Left lung (tissue), 14 donors: ENCODE measurements at places on chromosomes 5 and 9. TPM values are rescaled to one million over a fixed set of nuclear protein-coding genes. Genes with fewer than 3 reads are reported as not detected.

The GABRA6 gene
- total RNA-seq = not detected

The GRXCR2 gene
- not detected for total RNA-seq

The EGFLAM gene
- total RNA-seq = 0.82 TPM

The OR13C2 gene
- not detected for total RNA-seq

The GRM6 gene
- total RNA-seq = not detected
